ENCODE measurements at places on chromosomes 12 and 14. TPM values are rescaled to one million over a fixed set of nuclear protein-coding genes. Genes with fewer than 3 reads are reported as not detected.

Gene COX8C
- not detected for total RNA-seq

Gene C2CD5
- total RNA-seq: 14.2 TPM

Gene TCL1B
- not detected for total RNA-seq

Gene ZFHX2
- total RNA-seq: 0.99 TPM

Gene ACACB
- 11.0 TPM for total RNA-seq

Gene ARHGEF25
- 5.0 TPM for total RNA-seq

Gene IL22
- not detected for total RNA-seq

All from A549 treated with dexamethasone at 1 μM for 4 hours (cell line).